Cerebellar nuclear complex (tissue), 1 donor: ENCODE measurements at places on chromosomes 5 and 9.

GRCh38 chr5:40679148-40679912 is 385 bp upstream of the PTGER4 start:
- DNase-seq = no peak

DNA sequence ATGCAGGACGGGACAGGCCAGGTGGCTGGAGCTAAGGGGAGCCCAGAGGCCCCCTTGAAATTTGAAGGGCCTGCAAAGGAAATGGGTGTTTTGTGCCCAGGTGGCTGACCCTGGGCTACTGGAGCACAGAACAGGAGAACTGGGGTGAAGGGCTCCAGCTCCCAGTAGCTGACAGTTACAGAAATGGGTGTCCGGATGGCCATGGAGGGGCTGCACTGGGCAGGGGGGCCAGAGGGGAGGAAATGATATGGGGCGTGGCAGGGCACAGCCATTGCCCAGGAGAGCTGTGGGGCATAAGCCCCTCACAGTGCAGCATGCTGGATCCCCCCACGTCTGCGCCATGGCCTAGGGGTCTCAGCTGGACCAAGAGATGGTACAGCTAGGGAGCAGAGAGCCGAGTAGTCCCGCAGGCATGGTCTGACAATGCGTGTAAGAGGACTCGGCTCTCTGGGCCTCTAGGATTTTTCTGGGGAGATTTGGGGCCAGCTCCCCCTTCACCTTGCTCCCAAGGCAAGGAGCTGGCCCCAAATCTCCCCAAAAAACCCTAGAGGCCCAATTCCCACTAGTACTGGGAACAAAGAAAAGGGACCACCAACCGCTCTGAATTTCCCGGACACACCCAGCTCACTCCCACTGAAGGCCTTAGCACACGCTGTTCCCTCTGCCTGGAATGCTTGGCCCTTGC is 7.9 kb upstream of the CARD19 start:
- no peak for DNase-seq

DNA sequence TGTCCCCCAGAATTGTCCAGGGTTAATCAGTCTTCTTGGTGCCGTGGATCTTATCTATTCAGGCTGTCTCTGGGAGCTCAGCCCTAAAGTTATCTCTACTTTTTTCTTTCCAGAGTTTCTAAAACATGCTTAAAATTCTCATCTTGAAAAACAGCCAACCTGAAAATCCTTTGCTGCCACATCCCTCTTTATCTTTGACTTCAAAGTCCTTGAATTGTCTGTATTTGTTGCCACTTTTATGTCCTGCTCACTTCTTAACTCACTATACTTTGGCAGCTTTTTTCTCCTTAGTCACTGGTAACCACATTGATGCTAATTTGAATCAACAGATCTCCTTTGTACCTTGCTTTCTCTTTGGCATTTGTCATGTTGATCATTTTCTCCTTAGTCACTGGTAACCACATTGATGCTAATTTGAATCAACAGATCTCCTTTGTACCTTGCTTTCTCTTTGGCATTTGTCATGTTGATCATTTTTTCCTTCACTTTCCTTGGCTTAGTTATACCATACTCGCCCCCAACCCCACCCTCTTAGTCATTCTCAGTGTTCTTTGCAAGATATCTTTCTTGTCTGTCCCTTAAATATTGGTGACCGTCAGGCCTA is 8.5 kb downstream of the DMXL1 start:
- DNase-seq = no peak

GRCh38 chr9:137721479-137721878 is 102.7 kb downstream of the EHMT1 start:
- no peak for DNase-seq

GRCh38 chr5:170067574-170068170 is 38.0 kb upstream of the FOXI1 start:
- no peak for DNase-seq

- no peak for DNase-seq
Measured at GRCh38 chr5:44983006-44983405, 174.3 kb downstream of the MRPS30 start.

DNA sequence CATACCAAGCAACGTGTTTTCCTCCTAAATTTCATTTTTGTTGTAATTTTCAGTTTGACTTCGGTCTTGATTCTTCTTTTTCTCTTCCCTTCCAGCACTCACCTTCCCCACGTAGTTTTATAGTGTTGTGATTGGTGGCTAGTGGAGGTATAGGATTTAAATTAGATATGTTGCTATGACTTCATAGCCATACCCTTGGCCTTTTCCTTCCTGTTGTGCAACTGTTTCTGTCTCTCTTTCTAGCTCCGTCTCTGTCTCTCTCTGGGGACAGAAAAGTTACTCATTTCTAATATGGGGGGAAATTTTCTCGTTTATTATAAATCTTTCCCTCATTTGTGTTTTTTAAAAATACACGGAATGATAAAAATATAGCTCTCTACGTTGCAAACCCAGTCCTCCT is 20.6 kb upstream of the C5orf24 start:
- DNase-seq = no peak

GRCh38 chr5:169935762-169936161 is 44.5 kb downstream of the INSYN2B start:
- DNase-seq = no peak

DNA sequence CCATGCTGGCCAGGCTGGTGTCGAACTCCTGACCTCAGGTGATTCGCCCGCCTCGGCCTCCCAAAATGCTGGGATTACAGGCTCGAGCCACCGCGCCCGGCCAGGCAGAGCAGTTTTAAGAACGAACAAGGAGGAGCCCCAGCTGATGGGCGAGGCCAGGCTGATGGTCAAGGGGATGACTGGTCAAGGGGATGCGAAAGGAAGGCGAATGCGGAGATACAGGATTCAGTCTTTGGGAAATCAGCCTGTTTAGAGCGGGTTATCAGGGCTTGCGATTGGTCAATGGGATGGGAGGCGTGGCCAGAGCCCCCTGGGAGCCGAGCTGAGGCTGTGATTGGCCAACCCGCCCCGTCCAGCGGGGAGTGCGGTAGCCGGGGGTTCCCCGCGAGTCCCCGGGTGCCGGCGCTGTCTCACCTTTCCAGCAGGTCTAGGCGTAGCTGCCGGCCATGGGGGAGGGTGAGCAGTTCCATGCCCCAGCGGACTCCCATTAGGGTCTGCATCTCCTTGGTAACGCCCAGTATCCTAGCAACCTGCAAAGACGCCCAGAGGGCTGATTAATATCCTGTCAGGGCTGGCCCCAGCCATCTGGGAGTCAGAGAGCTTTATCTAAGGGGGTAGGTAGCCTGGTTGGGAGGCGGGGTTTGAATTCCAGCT is 7.5 kb upstream of the TOR2A start:
- DNase-seq = no peak

DNA sequence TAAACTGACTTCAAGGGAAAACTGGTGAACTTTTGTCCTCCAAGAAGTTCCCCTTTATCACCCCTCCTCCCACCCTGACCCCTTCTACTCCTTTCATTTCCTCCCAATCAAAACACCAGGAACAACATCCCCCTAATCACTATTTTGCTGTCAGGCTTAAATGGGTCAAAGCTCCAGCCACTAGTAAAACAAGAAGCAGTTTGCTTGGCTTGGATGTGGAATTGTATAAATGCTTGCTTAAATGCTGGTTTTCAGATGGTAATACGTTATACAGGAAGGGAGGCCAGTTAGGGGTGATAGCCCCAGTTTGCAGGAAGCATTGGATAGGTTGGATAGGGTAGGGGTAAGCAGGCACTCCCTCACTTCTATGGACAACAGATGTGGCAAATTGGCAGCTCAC is 473.6 kb downstream of the AGTPBP1 start:
- no peak for DNase-seq

DNA sequence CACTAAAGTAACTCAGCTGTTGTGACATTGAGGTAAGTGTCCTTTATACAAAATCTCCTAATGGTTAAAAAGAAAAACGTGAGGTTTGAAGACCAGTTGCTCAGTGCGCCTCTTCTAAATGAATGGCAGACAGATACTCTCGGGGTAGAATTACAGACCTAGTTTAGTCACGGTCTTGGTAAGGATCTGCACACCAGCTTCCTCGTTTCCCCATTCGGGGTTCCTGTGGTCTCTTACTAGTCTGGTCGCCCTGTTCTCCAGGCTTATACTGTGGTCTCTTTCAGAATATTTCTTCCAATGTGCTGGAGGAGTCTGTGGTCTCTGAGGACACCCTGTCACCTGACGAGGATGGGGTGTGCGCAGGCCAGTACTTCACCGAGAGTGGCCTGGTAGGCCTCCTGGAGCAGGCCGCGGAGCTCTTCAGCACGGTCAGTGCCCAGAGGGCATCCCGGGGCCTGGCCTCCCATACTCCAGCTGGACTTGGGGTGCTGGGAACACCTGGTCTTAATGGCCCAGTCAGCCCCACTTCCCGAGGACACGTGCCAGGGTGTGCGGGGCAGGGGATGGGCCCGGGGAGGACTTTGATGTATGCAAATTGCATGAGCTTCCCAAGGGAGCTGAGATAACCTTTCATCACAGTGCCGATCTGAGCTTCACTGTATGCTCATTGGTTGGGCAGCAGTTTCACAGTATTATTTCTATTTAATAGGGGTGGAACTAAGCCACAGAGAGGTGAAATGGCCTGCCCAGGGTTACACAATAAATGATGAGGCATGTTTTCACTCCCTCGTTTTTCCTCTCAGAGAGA is 224.5 kb downstream of the DOCK8 start:
- DNase-seq = no peak

GRCh38 chr5:139371482-139372435 is 11.3 kb downstream of the SLC23A1 start:
- DNase-seq = no peak

DNA sequence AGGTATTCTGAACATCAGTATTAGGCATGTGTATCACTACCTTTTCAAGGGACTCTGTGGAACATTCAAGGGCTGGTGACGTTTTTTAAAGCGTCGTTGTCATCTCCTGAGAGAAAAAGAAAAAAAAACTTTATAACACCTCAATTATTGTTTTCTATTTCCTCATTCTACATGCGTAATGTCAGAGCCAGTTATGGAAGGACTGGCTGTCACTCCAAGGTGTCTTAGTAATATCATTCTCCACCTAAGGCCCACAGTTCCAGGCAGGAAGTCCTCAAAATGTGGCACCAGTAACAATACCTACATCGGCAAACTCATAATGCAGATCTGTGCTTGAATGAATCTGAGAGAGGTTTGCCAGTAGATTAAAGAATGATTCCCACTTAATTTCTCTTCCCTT is 210.2 kb downstream of the SAXO1 start:
- DNase-seq = no peak

GRCh38 chr5:142322747-142323479 is 1.9 kb downstream of the SPRY4 start:
- no peak for DNase-seq

DNA sequence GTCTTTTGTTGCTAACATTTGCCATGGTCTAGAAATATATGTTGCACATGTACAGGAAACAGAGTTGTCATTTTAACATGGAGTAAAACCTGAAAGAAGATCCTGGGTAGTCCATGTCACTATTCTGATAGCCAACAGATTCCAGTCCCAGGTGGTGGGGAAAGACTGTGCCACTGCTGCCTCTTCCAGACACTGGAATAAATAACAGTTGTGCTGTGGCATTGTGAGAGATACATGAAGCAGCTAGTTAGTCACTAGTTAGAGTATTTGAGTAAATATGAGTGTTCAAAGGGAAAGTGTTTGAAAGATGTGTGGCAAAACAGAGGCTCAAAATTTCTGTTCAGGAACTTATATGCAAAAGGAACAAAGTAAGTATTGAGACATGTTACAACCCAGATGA is 1408.3 kb downstream of the EFNA5 start:
- no peak for DNase-seq

DNA sequence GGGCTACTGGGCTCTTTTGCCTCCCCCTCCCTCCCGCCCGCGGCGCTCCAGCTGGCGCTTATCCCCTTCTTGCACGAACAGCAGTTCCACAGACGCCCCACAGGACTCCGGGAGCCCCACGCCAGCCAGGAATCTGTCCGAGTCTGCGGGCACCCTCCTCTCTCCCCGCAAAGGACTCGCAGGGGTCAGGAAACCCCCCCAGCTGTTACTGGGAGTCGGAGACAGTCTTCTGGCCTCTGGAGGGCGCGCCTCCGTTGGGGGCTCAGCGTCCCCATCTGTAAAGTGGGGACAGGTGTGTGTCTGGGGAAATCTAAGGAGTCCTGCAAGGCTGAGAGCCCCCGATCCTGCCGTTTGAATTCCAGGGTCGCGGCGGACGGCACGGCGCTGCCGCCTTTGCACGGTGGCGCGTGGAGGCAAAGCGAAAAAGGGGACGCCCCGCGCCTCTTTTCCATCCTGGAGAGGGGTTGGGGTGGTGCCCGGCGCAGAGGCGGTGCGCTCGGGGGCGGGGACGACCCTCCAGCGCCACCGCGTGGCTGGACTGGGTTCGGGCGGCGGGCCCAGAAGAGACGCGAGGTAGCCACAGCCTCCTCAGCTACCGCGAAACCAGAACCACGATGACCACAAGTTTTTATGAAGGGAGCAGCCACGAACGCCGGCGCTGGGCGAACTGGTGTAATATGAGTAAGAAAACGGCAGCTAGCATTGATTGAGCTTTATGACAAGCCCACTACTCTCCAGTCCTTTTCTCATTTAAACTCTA is 2.8 kb upstream of the CCIN start:
- DNase-seq = peak; percentile 16

- no peak for DNase-seq
Measured at GRCh38 chr5:61575103-61575502, 243.0 kb downstream of the ZSWIM6 start.

DNA sequence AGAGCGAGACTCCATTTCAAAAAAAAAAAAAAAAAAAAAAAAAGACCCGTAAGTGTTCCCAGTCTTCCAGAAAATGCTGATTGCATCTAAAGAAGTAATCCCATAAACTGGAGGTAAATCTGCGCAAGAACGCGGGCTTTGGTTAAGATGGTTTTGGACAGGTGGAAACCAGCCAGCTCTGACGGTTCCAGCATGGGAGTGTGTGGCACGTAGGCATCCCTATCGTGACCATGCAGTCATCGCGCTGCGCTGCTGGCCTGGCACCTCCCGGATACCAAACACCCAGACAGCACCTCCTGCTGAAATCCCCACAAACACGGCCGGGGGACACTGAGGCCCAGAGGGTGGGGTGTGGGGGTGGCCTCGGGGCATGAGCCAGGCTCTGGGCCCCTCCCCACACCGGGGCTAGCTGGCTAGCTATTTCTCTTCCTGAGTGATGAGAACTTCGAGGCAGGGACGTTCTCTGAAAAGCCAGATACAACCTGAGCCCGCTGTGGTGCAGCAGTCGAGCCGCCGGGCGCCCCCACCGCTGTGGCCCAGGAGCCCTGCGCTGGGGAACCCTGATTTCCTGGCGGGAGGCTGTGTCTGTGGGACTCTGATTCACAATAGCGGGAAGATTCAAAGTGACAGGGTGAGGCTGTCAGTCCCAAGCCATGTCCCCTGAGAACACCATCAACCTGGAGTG is 32.2 kb upstream of the NOTCH1 start:
- DNase-seq = no peak
